ENCODE measurements at places on chromosomes 11 and 22. TPM values are rescaled to one million over a fixed set of nuclear protein-coding genes. Genes with fewer than 3 reads are reported as not detected.

SMIM35 gene
- not detected for polyA plus RNA-seq

SLC37A2 gene
- 9.7 TPM for polyA plus RNA-seq

ST14 gene
- polyA plus RNA-seq: 76.9 TPM

RBMXL2 gene
- not detected for polyA plus RNA-seq

CRYBA4 gene
- not detected for polyA plus RNA-seq

SAA2 gene
- polyA plus RNA-seq: 0.72 TPM

MS4A13 gene
- polyA plus RNA-seq: not detected

YPEL1 gene
- polyA plus RNA-seq: 0.03 TPM

HPX gene
- polyA plus RNA-seq: 0.38 TPM

PHRF1 gene
- polyA plus RNA-seq: 14.2 TPM

POTEH gene
- not detected for polyA plus RNA-seq

SPTBN2 gene
- polyA plus RNA-seq: 10.9 TPM

OR51E1 gene
- polyA plus RNA-seq: not detected

SUSD2 gene
- not detected for polyA plus RNA-seq

MS4A4E gene
- polyA plus RNA-seq: not detected

OR51I1 gene
- not detected for polyA plus RNA-seq

TPBGL gene
- not detected for polyA plus RNA-seq

MMP1 gene
- 43.4 TPM for polyA plus RNA-seq

GRCh38 chr11:121696931-121697670, 244.3 kb upstream of the SORL1-AS1 start:
- DNase-seq: no peak

DNA sequence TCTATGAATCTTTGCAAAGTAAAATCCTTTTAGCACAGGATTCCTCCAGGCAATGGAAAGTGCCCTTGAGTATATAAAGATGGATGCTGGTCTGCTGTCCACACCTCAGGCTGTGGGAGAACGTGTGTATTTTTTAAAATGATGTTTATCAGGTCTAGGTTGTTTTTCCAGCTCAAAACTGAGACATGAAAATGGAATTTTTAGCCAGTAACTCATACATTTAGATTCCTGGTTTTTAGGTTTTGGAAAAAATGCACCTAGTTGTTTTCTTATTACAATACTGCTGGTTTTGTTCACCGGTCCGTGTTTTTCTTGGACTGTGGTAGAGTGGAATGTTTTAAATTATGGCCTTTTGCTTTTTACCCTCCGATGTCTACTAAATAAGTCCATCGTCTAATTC, 554.7 kb downstream of the SOX6 start:
- no peak for DNase-seq

DNA sequence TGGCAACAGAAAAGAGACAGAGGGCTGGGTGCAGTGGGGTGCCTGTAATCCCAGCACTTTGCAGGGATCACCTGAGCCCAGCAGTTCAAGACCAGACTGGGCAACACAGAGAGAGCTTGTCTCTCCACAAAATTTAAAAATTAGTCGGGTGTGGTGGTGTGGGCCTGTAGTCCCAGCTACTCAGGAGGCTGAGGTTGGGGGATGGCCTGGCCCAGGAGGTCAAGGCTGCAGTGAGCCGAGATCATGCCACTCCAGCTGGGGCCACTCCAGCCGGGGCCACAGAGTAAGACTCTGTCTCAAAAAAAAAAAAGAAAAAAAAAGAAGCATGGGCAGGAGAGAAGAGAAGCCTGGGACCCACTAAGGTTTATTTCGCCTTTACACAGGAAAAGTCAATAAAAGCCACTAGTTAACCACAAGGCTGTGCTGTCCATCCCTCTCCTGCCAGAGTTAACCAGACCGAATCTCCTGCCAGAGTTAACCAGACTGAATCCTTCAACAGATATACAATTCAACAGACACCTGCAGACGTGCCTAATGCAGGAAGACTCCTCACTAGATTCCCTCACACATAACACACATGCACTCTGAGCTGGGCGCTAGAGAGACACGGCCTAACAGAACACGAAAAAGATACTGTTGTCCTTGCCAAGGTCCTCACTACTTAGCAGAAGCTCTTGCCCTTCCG, 29.8 kb downstream of the MICAL3 start:
- no peak for DNase-seq

- no peak for DNase-seq
Observed at GRCh38 chr11:125451400-125452124, 44.5 kb downstream of the FEZ1 start.

GRCh38 chr11:19886498-19886897, 173.9 kb downstream of the NAV2 start:
- DNase-seq: no peak

DNA sequence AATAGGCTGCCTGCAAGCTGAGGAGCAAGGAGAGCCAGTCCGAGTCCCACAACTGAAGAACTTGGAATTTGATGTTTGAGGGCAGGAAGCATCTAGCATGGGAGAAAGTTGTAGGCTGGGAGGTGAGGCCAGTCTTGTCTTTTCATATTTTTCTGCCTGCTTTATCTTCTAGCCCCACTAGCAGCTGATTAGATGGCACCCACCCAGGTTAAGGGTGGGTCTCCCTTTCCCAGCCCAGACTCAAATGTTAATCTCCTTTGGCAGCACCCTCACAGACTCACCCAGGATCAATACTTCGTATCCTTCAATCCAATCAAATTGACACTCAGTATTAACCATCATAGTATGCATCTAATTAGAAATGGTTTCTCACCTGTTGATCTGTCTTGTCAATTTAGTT, 5.0 kb upstream of the COX8A start:
- no peak for DNase-seq

GRCh38 chr11:2383852-2384804, 7.0 kb downstream of the CD81 start:
- no peak for DNase-seq

GRCh38 chr11:44080951-44081350, 14.5 kb upstream of the EXT2 start:
- no peak for DNase-seq

GRCh38 chr22:20242393-20243175, 25.5 kb downstream of the RTN4R start:
- no peak for DNase-seq

GRCh38 chr22:47289336-47289985, 527.0 kb downstream of the TBC1D22A start:
- DNase-seq: no peak

GRCh38 chr11:18495703-18496102, 31.0 kb downstream of the TSG101 start:
- no peak for DNase-seq

GRCh38 chr11:122170815-122171475, 54.9 kb upstream of the BLID start:
- DNase-seq: peak; percentile 71

DNA sequence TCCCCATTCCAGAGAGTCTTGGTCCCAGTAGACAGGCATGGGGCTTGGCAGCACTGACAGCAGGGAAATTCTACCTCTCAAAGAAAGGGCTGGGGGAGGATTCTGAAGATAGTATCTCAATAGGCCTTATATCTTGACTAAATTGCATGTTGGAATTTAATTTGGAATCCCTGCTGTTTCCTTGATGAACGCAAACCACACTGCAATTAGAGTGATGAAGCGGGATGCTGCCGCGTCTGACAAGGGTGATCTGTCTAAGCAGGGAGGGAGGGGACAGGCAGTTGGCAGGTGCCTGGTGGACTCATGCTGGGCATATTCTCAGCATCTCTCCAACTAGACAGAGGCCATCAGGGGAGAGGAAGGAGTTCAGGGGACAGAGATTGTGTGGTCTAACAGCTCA, 48.4 kb downstream of the COMMD9 start:
- no peak for DNase-seq

DNA sequence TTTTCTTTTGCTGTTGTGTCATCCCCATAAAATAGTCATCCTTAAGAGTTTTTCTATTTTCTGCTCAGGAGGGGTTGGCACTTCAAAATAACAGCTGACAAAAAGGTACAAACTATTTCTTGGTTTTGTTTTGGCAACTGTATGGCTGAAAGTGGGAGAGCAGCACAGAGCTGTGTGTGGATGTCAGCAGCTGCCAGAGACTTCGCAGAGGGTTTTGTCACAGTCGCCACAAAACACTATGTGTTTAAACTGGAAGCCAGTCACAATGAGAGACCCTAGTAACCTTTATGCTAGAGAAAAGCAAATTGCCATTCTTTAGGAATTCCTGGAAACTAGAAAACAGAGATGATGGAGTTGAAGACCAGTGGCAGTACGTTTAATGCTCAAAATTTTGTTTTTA, 189.6 kb upstream of the CCDC90B start:
- no peak for DNase-seq

GRCh38 chr11:103202048-103202651, 92.9 kb downstream of the DYNC2H1 start:
- DNase-seq: no peak

GRCh38 chr22:42432818-42433217, 615 bp upstream of the NFAM1 start:
- no peak for DNase-seq

- no peak for DNase-seq
Observed at GRCh38 chr11:75198278-75198973, 42.1 kb upstream of the TPBGL start.

DNA sequence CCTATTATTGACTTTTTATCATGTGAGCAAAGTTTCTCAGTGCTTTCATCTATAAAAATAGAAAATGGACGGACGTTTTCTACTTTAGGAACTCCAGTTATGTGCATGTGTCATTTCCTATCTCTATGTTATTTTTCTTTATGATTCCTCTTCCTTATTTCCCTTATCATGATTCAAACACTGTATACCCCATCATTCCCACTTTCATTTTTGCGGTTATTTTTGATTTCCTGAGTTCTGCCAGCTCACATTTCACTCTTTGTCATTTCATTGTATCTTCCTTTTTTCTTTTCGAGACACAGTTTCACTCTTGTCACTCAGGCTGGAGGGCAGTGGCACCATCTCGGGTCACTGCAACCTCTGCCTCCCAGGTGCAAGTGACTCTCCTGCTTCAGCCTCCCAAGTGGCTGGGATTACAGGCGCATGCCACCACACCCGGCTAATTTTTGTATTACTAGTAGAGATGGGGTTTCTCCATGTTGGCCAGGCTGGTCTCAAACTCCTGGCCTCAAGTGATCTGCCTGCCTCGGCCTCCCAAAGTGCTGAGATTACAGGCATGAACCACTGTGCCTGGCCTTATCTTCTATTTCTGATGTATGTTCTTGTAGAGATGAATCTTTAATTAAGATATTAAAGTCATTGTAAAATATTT, 21.5 kb downstream of the C11orf58 start:
- no peak for DNase-seq

- DNase-seq: no peak
Observed at GRCh38 chr11:19571906-19572305, 140.7 kb upstream of the NAV2 start.

DNA sequence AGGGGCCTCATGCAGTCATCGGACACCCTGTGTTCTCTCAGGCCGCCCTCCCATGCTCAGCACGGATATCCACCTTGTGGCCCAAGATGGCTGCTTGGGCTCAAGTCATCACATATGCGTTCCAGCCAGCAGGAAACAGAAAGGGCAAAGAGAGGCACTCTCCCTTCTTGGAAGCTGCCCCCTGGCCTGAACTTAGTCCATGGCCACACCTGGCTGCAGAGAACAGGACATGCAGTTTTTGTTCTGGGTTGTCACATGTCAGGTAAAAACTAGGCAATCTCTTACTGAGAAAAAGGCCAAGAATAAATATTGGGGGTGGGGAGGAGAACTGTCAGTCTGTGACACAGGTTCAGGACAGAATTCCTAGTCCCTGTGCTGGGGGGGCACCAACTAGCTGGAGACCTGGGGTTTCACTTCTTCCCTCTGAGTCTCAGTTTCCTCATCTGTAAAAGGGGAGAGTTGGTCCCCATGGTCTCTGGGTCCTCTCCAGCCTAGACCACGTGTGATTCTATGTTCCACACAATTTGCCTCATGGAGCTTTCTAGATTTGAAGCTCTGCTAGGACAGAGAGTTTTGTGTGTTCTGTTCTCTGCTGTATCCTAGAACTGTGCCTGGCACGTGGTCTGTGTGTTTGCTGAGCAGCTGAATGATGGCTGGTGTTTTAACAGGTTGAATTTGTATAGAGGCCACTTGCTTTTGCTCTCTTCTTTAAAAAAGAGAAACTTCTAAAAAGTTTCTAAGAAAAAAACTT, 107.2 kb upstream of the ANO1 start:
- DNase-seq: no peak

DNA sequence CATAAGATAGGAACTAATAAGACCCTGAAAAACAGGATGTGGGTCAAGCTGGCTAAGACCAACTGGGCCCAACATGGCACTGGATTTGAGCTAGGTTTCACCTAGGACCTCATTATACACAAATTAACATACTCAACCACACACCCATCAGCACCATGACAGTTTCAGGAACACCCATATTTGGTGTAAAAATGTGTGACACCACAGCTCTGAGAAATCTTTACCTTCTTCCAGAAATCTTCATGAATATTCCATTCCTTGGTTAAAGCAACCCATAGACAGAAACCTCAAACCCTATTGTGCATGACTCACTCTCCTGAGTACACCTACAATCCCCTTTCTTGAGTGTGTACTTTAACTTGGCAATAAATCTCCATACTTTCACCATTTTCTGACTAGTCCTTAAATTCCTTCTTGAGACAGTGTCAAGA, 378.8 kb downstream of the DYNC2H1 start:
- DNase-seq: peak; percentile 71

DNA sequence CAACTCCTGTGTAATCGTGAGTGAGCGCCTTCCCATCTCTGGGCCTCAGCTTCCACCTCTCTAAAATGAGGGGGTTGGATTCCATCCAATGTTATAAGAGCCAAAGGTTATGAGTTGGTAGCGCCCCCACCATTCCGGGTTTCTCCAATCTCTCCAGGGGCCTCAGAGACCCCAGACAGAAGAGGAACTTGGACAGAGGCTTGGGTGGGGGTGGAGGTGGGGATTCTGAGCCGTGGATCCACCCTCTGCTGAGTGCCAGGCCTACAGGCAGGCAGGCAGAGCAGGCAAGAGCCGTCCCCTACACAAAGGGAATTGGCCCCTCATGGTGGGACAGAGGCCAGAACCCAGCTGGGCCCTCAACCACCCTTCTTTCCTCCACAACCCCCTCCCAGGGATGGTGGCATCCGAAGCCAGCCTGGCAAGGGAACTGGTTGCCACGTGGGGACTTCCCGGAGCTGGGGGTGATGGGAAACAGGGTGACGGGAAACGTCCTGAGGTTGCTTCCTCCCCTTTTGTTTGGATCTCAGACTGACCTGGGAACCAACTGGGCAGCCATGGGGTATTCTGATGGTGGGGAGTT, 31.8 kb downstream of the TXN2 start:
- DNase-seq: no peak

DNA sequence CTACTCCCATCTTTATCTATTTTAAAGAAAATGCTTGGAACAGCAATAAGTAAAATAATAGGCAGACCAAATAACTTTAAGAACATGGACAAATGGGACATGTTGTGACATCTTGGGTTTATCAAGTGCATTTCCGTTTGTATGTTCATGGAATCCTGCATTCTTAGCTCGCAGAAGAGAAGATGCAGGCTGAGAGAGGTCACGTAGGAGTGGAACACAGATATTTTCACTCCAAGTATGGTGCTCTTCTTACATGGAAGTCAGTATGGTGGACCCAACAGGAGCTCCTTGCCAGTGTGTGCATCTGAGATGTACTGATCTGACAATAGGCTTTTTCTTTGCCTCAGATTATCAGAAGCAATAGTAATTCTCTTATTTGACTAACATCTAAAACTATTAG, 1.7 kb downstream of the E2F8 start:
- no peak for DNase-seq

- no peak for DNase-seq
Observed at GRCh38 chr11:2812371-2812991, 73.1 kb downstream of the CDKN1C start.

All from foreskin keratinocyte (primary cell).